ENCODE measurements at places on chromosomes 7 and 10. TPM values are rescaled to one million over a fixed set of nuclear protein-coding genes. Genes with fewer than 3 reads are reported as not detected.

DNA sequence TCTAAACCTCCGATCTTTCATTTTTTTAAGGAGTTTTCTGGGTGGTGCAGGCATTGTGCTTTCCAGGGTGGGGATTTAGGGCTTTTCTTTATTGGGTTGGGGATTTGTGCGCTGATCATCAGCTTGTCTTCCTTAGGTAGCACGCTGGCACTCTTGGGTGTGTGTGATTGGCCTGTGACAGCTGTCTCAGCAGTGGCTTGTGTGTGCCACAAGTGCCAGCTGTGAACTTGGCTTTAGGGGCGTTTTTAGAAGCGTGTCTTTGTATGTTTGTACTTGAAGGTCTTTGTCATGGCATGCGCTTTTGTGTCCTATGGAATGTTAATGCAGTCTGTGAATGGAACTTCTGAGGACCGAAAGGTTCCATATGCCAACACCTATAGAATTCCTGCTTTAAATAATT is 788 bp downstream of the AKAP9 start:
- DNase-seq, result no peak

DNA sequence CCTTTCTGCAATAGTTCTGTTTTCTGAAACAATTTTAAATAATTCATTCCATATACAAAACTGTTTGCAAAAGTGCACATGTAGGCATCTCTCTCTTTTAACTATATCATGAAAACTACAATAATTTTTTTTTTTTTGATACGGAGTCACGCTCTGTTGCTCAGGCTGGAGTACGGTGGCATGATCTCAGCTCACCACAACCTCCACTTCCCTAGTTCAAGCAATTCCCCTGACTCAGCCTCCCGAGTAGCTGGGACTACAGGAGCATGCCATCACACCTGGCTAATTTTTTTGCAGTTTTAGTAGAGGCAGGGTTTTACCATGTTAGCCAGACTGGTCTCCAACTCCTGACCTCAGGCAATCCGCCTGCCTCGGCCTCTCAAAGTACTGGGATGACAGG is 44.0 kb upstream of the SEMA3A start:
- no peak for DNase-seq

DNA sequence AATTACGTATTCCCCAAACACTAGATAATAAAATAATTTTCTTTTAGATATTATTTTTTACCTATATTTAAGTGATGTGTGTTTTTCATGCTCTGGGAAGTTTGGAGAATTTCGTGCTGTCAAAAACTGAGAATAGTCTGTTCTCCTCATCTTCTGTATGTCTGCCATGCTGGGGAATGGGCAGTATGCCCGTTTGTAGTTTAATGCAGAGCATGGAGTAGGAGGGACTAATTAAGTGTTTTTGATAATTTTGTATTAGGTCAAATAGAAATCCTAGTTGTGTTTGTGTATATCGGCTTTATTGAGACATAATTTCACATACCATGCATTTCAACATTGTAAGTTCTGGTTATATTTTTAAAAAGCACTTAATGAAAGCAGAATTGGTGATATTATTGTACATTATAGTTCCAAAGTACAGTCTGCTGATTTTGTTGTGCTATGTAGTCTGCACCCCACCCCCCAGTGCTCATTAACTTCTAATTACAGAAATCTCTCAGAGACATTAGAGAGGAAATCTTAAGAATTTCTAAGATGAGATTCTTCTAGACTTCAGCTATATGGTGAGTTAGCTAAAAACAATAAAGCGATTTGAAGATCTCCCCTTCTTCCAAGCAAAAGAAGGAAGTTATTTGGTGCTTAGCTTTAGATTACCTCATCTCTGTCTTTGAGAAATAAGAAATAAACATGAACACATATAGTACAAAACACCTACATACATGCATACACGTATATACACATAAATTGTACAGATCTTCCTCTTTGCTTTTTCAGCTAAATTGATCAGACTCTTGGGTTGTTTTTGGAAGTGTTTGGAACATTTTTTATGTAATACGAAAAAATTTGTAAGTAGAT is 22.2 kb downstream of the ZRANB1 start:
- no peak for DNase-seq

DNA sequence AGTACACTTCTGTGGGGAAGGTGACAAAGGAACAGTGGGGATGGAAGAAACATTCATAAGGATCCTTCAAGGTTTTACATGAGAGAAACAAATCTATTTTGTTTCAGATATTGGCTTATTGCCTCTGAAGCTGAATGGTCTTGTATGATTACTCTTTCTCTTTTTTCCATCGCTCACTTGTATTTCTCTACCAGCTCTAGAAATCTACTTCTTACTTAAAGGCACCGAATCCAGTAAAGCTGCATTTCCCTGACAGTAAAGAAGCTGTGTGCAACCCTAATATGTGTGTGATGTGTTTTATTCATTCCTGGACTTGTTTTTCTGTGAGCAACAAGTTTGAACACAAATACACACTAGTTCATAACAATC is 45.2 kb upstream of the NXPH1 start:
- DNase-seq, result no peak

DNA sequence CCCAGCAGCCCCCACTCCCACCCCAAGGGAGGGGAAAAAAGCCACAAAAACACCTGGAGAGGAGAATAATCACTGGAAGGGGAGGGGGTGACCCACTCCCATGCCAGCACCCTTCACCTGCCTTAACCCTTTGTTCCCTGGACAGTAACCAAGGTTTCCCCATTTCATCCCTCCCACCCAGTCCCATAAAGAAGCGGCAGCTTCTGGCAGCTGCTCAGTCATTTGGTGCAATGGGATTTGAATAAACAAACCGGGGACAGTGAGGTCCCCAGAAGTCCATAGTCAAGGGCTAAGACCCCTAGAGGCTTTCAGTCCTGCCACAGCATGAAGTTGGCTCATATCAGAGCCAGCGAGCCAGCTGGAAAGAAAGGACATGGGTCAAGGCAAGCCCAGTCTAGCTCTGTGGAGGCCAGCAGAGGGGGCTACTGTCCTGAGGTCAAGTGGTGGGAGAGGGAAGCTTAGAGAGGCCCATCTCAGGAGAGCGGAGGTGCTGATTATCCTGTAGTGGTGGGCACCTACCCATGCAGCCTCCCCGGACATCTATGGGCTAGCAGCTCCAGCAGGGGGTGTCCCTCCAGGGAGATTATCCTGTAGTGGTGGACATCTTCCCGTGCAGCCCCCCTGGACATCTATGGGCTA is 58.9 kb upstream of the LBX1 start:
- DNase-seq, result no peak

- DNase-seq, result no peak
Measured at GRCh38 chr10:3263082-3263481, 90.5 kb upstream of the PITRM1 start.

The LRRC61 gene
- total RNA-seq, result 63.4 TPM

DNA sequence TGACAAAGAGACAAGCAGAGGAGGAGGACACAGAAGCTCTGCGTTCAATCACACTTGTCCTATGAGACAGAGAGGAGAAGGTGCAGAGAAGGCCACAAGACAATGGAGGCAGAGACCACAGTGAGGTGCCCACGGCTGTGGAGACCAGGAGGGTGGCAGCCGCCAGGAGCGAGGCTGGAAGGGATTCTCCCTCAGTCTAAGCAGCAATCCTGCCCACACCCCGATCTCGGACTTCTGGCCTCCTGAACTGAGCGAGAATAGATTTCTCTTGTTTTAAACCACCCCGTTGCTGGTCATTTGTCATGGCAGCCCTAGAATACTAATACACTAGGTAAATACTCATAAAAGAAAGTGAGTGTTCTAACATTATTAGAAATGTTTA is 92.1 kb downstream of the CYTH3 start:
- DNase-seq, result no peak

The FXYD4 gene
- total RNA-seq, result not detected

Measured in kidney epithelial cell (primary cell).